Endothelial cell of umbilical vein (primary cell): ENCODE measurements at places on chromosomes 13 and 19. TPM values are rescaled to one million over a fixed set of nuclear protein-coding genes. Genes with fewer than 3 reads are reported as not detected.

Gene CBARP
- total RNA-seq: 9.2 and 9.6 TPM in 2 replicates

Gene ZNF677
- total RNA-seq: 15.8 and 21.0 TPM in 2 replicates

Gene NLRP9
- total RNA-seq: not detected in 2 replicates

Gene TDRD12
- 0.09 TPM in 1 of 2 replicates, not detected in the other for total RNA-seq

Gene GRWD1
- total RNA-seq: 52.7 and 52.8 TPM in 2 replicates

Gene HCN2
- total RNA-seq: 0.37 and 0.53 TPM in 2 replicates

Gene TMC4
- total RNA-seq: 0.71 and 0.74 TPM in 2 replicates
